Pons (tissue), 1 donor: ENCODE measurements at places on chromosomes 3 and 15.

GRCh38 chr3:50495609-50496423 lies 7.6 kb downstream of the CACNA2D2 start:
- no peak for DNase-seq

DNA sequence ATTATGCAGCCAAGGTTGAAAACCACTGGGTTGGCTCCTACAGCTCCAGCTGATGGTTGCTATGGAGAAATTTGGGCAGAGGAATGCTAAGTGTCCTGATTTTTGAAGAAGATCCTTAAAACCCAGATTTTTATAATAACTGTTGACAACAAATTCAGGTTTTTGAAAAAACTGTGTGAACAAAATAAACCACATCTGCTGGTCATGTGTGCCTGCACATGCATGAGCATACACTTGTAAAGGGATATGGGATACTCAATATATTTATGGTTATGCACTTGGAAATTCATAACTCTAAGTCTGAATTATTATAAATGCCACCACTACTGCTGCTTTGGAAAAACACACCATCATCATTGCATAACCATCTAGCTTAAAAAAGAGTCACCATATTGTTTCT lies 133.7 kb downstream of the THRB start:
- no peak for DNase-seq

DNA sequence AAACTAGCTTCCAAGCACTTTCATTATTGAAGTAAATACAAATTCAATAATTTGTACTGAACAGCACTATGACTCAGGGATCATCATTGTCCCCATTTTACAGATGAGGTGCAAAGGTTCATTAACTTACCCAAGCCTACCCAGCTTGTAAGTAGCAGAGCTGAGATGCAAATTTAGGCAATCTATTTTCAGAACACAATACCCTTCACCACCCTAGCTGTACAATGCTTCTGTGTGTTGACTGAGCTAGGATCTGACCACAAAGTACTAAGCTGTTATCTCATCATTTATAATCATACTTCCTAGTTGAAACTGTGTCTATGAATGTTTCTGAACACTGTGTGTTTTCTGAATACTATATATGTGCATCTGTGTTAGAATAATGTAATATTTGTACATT lies 3.2 kb upstream of the ILDR1 start:
- DNase-seq = no peak

DNA sequence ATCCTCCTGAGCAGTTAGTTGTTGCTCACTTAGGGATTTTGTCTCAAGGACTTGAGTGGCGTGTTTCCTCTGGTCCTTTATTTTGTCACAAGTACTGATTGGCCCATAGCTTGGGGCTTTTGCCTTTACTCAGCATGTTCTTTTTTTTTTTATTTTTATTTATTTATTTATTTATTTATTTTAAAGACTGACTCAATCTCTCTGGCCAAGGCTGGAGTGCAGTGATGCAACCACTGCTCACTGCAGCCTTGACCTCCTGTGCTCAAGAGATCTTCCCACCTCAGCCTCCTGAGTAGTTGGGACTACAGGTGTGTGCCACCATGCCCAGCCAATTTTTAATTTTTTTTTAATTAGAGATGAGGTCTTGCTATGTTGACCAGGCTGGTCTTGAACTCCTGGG lies 223.9 kb upstream of the TPM1 start:
- no peak for DNase-seq

GRCh38 chr15:79084308-79084968 lies 6.1 kb downstream of the RASGRF1 start:
- no peak for DNase-seq

DNA sequence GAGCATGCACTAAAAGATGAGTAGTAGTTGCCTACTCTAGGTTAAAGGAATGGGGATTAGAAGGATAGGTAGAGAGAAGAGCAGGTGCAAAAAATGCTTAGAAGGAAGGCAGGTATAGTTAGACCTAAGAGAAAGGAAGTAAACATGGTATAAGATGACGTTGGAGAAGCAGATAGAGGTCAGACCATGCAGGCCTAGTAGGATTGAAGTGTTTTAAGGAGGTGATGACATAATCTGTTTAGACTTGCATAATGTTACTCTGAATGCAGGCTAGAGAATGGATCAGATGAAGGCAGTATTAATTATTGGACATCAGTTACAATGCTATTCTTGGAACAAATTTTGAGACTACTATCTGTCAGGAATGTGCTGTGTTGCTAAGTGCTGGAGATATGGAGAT lies 11.1 kb upstream of the ECT2 start:
- no peak for DNase-seq

- no peak for DNase-seq
Measured at GRCh38 chr3:134718726-134719125, 67.9 kb upstream of the KY start.

GRCh38 chr3:124413393-124413792 lies 316.9 kb upstream of the UMPS start:
- no peak for DNase-seq

- DNase-seq = peak; percentile 22
Measured at GRCh38 chr3:157127831-157128767, 31.8 kb downstream of the CCNL1 start.

DNA sequence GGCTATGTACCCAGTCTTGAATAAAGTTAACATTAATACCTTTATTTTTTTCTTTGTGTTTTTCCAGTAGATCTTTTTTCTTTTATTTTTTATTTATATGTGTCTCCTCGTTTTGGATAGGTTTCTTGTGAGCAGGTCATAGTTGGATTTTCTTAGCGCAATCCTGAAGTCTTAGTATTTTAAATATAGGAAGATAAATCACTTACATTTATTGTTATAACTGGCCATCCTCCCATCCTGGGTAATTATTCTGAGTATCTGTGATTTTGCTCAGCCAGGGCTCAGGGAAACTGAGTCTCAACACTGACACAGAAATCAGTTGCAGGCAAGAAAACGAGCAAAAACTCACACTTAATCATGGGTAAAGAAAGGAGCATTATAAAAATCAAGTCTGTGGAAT lies 11.6 kb upstream of the SLCO3A1 start:
- DNase-seq = no peak

- DNase-seq = no peak
Measured at GRCh38 chr3:50259432-50260026, 9.4 kb upstream of the SEMA3B start.

GRCh38 chr3:114060906-114061655 lies 4.5 kb downstream of the QTRT2 start:
- DNase-seq = no peak

GRCh38 chr3:146154316-146154715 lies 6.7 kb downstream of the PLOD2 start:
- DNase-seq = no peak

DNA sequence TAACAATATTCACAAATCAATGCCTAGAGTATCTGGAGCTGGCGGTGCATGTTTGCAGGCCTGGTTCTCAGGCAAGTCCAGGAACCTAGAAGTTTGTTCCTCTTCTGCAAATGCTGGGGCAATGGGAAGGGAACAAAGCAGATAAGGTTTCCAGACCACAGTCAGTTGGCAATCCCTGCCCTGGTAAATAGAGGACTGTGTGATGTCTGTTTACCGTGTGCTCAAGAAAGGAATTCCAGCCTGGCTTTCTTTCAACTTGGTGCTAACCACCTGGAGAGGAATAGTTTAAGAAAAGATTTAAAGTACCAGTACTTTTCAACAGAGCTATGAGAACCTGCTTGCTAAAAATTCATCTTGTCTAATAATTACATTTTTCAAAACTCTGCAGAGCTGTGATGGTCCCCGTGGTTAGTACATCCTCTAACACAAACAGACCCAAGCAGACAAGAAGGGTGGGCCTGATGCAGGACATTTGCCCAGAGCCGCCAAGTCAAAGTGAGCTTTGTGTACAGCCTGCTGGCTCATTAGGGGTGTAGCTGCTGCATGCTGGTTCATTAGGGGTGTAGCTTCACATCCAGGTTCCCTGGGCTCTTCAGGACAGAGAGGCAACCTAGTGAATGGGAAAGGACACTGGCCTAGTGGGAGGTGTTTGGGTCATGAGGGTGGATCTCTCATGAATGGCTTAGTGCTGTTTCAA lies 220.5 kb downstream of the SQOR start:
- DNase-seq = no peak

DNA sequence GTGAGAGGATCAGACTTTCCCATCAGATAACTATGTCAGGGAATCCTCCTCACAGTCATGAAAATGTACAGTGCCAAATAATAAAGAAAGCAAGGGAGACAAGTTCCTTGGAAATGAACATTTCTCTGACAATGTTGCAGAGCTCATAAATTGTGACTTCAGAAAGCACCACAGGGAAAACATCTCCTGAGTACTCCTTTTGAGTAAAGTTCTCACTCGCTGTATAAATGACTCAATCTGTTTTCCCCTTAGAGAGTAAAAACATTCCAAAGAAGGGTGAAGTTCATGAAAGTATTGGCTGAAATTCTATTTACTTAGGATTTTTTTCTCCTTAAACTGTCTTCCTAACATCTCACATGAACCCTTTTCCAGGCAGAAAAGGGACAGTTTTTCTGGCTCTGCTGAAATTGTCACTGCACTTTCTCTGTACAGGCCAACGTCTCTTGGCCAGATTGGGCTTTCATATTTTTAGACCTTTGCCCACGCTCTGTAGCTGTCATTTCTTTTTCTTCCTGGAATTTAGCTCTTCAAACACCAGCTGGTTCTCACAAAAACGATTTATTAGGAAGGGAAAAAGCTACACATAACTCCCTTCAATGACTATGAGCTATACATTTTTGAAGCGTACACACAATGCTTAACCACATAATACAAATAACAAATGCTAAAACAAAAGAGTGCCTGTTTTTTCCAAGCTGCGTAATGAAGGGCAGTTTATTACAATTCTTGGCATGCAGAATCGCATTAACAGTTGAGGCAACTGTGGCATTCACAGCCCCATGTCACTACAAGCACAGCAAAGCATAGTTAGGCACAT lies 216.1 kb downstream of the ATP8B4 start:
- DNase-seq = peak; percentile 87

- no peak for DNase-seq
Measured at GRCh38 chr3:131393868-131394267, 12.3 kb downstream of the NUDT16 start.
